Activated naive CD8-positive, alpha-beta T cell treated with anti-CD3 and anti-CD28 coated beads for 36 hours (primary cell): ENCODE measurements at places on chromosomes 2 and 18. TPM values are rescaled to one million over a fixed set of nuclear protein-coding genes. Genes with fewer than 3 reads are reported as not detected.

The LGALSL gene
- total RNA-seq: 4.1 TPM

The INPP1 gene
- 8.3 TPM for total RNA-seq

The CASP10 gene
- 25.5 TPM for total RNA-seq

The MAP2 gene
- not detected for total RNA-seq

The EFHD1 gene
- 1.1 TPM for total RNA-seq
